Right atrium auricular region (tissue), 2 donors: ENCODE measurements at places on chromosomes 1 and 21. TPM values are rescaled to one million over a fixed set of nuclear protein-coding genes. Genes with fewer than 3 reads are reported as not detected.

Gene MAP1LC3C
- total RNA-seq: not detected

Gene ALG14
- total RNA-seq: 0.79 TPM

GRCh38 chr1:165381745-165382505 is 25.4 kb upstream of the LMX1A start:
- H3K36me3 ChIP-seq: no peaks in the 10 kb centered on the region
- H3K4me1 ChIP-seq: no peaks in the 10 kb centered on the region

DNA sequence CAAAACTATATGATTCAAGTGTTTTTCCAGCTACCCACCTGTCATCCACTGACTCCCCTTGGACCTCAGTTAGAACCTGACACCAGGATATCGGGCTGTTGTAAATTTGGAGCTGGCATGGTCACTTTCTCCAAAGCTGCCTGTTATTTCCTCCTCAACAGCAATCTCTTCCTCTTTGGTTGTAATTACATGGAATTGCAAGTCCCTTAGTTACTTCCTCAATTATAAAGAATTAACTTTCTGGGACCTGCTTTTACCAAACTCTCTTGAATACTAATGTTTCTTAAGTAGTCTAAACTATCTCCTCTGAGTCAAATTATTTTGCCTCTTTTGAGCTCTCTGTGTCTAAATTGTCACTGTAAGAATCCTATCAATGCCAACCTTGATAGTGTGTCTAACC is 150.3 kb upstream of the SGIP1 start:
- DNase-seq: no peak
- no peak overlapping the region for H3K4me3 ChIP-seq
- no peaks in the 10 kb centered on the region for H3K36me3 ChIP-seq

- no peak overlapping the region for H3K4me3 ChIP-seq
- H3K27me3 ChIP-seq: no peaks in the 10 kb centered on the region
- H3K27ac ChIP-seq: no peak overlapping the region
Measured at GRCh38 chr1:164504749-164505148, 54.2 kb upstream of the PBX1 start.

Gene SPRR2A
- total RNA-seq: not detected

GRCh38 chr1:75099581-75099980 is 34.6 kb upstream of the LHX8 start:
- no peak overlapping the region for H3K27ac ChIP-seq
- no peak overlapping the region for H3K4me3 ChIP-seq
- H3K27me3 ChIP-seq: no peaks in the 10 kb centered on the region
- H3K4me1 ChIP-seq: no peaks in the 10 kb centered on the region

Gene TFF2
- not detected for total RNA-seq

DNA sequence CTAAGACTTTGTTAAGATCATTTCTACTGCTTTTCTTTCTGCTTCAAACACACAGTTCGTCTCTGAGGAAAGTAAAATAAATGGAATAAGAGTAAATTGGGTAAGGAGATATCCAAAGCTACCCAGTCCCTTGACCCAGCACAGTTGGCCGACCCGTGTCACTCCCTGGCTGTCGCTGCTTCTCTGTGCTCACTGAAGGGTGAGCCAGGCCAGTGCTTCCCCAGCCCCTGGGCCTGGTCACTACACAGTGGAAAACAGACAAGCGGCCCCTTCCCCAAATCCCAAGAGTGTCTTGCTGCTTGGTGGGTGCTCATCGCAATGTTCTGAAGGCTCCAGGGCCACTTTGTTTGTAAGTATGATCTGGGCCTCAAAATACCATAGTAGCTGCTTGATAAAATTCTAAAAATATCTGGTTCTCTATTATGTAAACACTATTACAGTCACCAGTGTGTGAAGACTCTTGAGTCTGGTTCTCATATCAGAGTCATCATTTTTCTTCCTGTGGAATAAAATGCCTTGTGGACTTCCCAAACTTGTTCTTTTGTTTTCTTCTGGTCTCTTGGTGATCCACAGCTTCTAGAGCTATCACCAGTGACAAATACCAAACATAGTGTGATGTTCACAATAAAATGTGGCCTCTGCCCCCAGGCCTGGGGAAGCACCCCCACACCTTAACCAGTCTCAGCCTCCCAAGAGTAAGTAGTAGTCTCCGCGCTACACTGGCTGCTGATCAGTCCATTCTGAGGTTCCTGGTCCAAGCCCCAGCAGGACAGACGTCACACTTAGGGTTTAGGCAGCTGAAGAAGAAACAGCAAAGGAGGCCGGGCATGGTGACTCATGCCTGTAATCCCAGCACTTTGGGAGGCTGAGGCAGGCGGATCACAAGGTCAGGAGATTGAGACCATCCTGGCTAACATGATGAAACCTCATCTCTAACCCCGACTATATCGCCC is 106.2 kb downstream of the DHRS3 start:
- peak overlapping the region; percentile 41 for H3K27ac ChIP-seq
- DNase-seq: peak; percentile 83
- H3K4me1 ChIP-seq: peaks cover 52% of the 10 kb centered on the region
- peaks cover 16% of the 10 kb centered on the region for H3K36me3 ChIP-seq
- H3K4me3 ChIP-seq: no peak overlapping the region

DNA sequence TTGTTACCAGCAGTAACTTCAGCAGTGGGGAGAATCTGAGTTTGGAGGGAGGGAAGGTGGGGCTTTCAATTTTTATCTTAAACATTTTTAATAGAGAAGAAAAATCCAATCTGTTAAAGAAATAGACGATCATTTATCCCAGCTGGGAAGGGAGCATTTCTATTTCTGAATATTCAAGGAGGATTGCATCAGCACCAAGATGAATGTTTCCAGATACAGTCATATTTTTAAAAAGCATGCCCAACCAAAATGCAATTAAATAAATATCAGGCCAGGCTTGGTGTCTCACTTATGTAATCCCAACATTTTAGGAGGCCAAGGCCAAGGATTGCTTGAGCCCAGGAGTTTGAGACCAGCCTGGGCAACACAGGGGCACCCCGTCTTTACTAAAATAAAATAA is 1.7 kb upstream of the ATP1A4 start:
- H3K27ac ChIP-seq: no peak overlapping the region
- no peaks in the 10 kb centered on the region for H3K36me3 ChIP-seq
- DNase-seq: no peak
- H3K27me3 ChIP-seq: no peaks in the 10 kb centered on the region
- no peak overlapping the region for H3K4me3 ChIP-seq

Gene TNFRSF25
- 4.4 TPM for total RNA-seq

DNA sequence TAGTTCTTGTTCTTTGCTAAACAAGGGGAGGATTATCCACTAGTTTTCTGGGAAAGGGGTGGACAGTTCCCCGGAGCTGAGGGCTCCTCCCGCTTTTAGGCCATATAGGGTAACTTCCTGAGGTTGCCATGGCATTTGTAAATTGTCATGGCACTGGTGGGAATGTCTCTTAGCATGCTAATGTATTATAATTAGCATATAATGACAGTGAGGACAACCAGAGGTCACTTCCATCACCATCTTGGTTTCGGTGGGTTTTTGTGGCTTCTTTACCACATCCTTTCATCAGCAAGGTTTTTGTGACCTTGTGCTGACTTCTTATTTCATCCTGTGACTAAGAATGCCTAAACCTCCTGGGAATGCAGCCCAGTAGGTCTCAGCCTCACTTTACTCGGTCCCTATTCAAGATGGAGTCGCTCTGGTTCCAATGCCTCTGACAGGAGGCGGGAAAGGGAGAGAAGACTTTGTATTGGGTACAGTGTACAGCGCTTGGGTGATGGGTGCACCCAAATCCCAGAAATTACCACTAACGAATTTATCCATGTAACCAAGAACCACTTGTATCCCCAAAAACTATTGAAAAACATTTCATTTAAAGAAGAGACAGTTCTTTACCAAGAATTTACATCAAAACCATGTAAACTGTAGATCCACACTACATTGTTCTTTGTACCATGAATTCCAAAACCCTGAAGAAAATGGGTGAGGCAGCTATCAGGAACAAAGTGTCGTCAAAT is 8.7 kb upstream of the SLC2A5 start:
- H3K4me1 ChIP-seq: no peaks in the 10 kb centered on the region
- no peak overlapping the region for H3K4me3 ChIP-seq
- no peaks in the 10 kb centered on the region for H3K27me3 ChIP-seq
- H3K27ac ChIP-seq: no peak overlapping the region

Gene FCRL2
- not detected for total RNA-seq

DNA sequence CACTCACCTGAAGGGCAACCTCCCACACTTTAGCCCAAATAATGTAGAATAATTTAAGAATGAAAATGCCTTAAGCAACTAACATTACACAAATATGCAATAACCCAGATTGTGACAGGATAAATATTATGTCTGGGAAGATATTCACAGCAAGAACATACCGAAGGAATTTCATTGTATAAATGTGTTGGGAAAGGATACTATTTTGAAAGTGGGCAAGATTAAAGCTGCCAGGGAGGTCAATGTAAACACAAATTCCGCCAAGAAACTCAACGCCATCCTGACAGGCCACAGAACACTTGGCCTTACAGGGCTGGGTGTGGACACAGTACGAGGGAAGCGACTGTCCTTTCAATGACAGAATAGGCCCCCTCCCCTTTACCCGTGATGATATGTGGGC is 173.3 kb downstream of the RUNX1 start:
- no peak for DNase-seq
- H3K36me3 ChIP-seq: peaks cover 10% of the 10 kb centered on the region
- H3K27ac ChIP-seq: no peak overlapping the region
- H3K27me3 ChIP-seq: no peaks in the 10 kb centered on the region

Gene C1orf87
- total RNA-seq: not detected

- H3K27ac ChIP-seq: no peak overlapping the region
- H3K27me3 ChIP-seq: no peaks in the 10 kb centered on the region
- DNase-seq: peak; percentile 28
- no peaks in the 10 kb centered on the region for H3K36me3 ChIP-seq
- H3K4me1 ChIP-seq: no peaks in the 10 kb centered on the region
- H3K4me3 ChIP-seq: no peak overlapping the region
Measured at GRCh38 chr1:30514945-30515344, 208.4 kb downstream of the MATN1 start.

Gene MMP23B
- 17.5 TPM for total RNA-seq

Gene S100A7
- not detected for total RNA-seq

- H3K27me3 ChIP-seq: no peaks in the 10 kb centered on the region
- H3K36me3 ChIP-seq: peaks cover 53% of the 10 kb centered on the region
- H3K4me3 ChIP-seq: no peak overlapping the region
Measured at GRCh38 chr1:32031578-32032274, 18.1 kb downstream of the KHDRBS1 start.

DNA sequence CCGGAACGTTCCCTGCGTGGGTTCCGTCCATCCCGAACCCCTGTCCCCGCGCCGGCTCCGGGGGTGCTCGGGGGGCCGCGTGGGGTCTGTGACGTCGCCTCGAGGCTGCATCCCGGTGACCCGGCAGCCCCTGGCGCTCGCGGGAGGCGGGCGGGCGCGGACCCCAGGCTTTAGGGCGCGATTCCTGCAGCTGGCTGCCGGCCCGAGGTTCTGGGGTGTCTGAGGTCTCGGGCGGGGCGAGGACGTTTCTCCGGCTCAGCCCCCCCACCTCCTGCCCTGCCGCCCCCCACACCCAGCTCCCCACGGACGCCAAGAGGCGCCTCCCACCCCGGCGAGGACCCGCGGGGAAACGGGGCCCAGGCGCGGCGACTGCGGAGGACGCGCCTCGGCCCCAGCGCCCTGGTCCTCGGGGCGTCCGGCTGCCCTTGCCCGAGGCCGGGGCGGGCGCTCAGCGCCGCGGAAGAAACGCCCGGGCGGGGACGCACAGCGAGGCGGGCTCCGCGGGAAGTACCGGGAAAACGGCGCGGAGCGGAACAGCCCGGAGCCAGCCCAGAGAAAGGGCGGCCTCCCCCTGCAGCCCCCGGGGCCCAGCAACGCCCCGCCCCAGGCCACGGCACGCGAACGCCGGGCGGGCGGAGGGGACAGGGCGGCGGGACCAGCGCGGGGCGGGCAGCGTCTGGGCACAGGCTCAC is 1.3 kb upstream of the PCBP3 start:
- no peaks in the 10 kb centered on the region for H3K36me3 ChIP-seq
- DNase-seq: no peak
- H3K27me3 ChIP-seq: no peaks in the 10 kb centered on the region
- H3K4me3 ChIP-seq: peak overlapping the region; percentile 33

GRCh38 chr1:36109041-36109679 is 15.9 kb downstream of the COL8A2 start:
- no peak for DNase-seq
- H3K27ac ChIP-seq: no peak overlapping the region
- no peaks in the 10 kb centered on the region for H3K27me3 ChIP-seq
- no peaks in the 10 kb centered on the region for H3K36me3 ChIP-seq

- H3K4me1 ChIP-seq: peaks cover 60% of the 10 kb centered on the region
- no peaks in the 10 kb centered on the region for H3K27me3 ChIP-seq
- H3K36me3 ChIP-seq: no peaks in the 10 kb centered on the region
- H3K4me3 ChIP-seq: no peak overlapping the region
- peak overlapping the region; percentile 85 for H3K27ac ChIP-seq
- no peak for DNase-seq
Measured at GRCh38 chr1:2192031-2192995, 2.3 kb downstream of the FAAP20 start.

DNA sequence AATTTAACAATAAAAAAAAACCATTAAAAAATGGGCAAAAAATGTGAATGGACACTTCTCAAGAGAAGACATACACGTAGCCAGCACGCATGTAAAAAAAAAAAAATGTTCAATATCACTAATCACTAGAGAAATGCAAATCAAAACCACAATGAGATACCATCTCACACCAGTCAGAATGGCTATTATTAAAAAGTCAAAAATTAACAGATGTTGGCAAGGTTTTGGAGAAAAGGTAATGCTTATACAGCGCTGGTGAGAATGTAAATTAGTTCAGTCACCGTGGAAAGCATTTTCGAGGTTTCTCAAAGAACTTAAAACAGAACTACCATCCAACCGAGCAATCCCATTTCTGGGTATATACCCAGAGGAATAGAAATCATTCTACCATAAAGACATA is 1091.5 kb upstream of the B3GALT2 start:
- H3K27ac ChIP-seq: no peak overlapping the region
- H3K27me3 ChIP-seq: no peaks in the 10 kb centered on the region
- no peaks in the 10 kb centered on the region for H3K4me1 ChIP-seq
- no peak for DNase-seq
- no peak overlapping the region for H3K4me3 ChIP-seq

Gene TADA1
- total RNA-seq: 10.9 TPM

DNA sequence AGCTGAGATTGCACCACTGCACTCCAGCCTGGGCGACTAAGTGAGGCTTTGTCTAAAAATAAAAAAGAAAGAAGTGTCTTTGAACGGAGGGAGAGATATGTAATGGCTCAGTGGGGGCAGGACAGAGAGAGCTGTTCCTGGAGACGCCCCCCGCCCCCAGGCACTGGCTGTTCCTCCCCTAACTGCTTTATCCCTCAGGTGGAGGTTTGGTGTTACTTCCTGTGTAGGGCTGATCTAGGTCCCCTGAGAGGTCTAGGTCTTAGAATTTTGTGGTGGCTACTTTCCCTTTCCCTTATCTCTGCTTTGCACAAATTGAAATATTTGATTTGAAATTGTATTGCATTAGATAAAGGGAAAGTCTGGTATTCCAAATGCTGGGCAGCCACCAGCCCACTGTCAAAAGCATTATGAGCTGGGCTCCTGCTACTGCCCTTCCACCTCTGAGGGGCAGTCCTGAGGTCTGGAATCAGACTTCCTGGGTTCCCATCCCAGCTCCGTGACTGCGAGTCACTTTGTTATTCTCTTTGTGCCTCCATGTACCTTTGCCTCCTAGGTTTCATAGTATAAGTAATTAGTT is 134.8 kb upstream of the KIF26B start:
- no peak overlapping the region for H3K4me3 ChIP-seq
- no peaks in the 10 kb centered on the region for H3K4me1 ChIP-seq
- DNase-seq: no peak
- H3K36me3 ChIP-seq: no peaks in the 10 kb centered on the region
- no peak overlapping the region for H3K27ac ChIP-seq

Gene RHEX
- not detected for total RNA-seq

Gene PPOX
- total RNA-seq: 9.6 TPM
